Stimulated activated CD4-positive, alpha-beta T cell treated with anti-CD3 and anti-CD28 coated beads, Interleukin-4, amount 100 ng/mL, for 4 hours (primary cell): ENCODE measurements at places on chromosomes 4 and X.

GRCh38 chr4:130306566-130306965 is 1210.6 kb downstream of the C4orf33 start:
- no peak for DNase-seq

GRCh38 chr4:22345678-22346077 is 170.2 kb downstream of the ADGRA3 start:
- DNase-seq, result no peak

DNA sequence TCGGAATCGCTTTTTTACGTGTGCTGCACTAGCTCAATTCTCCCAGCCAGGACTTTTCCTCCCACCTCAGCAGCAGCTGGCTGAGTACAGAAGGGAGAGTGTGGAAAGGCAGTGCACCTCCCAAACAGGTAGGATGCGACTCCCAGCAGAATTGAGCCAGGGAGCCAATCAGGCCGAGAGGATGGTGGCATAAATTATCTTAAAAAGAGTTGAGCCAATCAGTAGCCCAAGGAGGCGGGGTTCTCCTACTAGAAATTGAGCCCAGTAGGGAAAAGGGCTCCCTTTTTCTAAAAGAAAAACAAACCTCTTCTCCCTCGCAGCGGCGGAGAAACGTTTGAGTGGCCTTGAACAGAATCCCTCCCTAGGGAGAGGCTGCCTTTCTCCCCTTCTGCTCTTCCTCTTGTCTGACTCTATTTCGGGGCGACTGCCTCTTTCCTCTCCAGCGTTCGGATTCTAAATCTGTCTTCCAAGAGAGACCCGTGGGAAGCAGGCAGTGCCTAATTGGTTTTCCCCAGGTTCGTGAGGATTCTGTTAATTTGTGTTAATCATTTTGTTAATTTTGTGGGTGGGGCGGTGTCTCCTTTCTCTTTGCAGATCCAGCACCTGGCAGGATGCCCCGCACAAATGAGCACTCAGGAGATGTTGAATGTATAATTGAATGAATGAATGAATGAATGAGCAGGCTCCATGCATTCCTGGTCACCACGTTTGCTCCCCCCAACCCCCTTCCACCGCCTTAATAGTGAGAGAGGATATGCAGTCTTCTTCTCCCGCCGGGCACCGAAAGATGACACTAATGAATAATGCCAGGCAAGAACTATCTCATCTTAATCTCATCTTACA is at the start of gene GABRG1:
Gene GABRG1 (minus strand): TSS at position 142 of the 843 bp plus-strand sequence. CDS start 141 bp downstream, at position 1.
- DNase-seq, result no peak

GRCh38 chr4:86449746-86450588 is 90.1 kb upstream of the MAPK10 start:
- DNase-seq, result no peak

- DNase-seq, result no peak
These were observed 85.4 kb upstream of the FAT1 start for GRCh38 chr4:186809070-186809469.

DNA sequence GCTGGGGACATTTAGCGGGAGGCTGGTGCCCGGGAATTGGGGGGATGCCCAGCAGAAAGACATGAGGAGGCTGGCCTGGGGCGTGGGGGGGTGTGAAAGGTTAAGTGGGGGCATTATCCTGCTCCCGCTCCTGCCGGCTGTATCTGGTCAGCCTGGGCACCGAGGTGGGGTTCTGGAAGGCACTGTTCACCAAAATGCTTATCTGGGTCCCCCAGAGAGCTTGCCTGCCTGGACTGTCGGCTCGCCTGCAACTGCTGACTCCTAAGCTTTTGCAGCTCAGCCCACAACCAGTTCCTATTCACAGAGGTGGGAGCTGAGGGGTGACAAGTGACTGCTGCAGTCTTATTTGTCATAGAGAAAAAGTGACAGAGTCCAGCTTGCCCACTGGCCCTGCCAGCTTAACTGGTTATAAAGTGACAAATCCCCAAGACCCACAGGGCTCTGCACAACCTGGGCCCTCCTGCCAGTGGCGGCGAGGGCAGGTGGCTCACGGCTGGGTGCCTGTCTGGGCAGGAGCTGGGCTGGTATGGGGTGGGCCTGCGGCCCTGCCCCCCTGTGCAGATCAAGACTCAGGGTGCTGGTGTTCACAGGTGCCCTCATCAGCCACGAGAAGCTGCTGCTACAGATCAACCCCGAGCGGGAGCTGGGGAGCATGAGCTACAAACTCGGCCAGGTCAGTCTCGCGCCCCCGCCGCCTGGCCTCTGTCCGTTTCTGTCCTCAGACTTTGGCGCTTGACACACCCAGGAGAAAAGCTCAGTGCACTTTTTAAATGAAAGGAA is 23.7 kb upstream of the MSANTD1 start:
- DNase-seq, result no peak
